ENCODE measurements at places on chromosomes 6 and 20.

DNA sequence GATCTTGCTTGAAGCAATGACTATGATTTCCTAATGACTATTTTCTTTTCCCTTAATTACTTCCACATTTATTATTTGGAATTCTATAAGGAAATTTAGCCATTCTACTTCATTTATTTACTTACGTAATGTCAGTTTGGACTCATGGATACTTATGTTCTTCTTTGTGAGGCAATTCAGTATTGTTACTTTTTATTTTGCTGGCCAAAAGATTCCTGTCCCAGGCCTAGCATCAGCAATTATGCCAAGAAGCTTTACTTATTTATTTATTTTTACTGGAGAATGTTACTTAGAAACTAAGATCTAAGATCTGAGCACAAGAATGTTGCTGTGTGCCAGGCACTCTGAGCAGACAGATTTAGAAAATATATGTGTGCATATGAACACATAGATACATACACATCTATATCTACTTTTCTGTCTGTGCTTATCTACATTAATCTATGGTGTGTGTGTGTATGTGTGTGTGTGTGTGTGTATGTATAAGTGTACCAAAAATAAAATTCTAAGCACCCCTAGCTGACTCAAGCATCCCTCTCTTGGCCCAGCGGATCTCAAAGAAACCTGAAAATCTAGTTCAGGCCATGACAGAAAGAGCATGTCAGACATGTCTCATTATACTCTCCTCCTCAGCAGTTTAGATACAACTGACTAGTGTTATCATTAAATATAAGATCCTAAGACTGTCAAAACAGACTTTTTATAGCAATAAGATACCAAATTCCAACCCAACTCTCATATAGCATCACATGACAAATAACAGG is 640.0 kb upstream of the GJE1 start:
- no peak for DNase-seq

- no peak for DNase-seq
Measured at GRCh38 chr6:124054034-124054433, 250.4 kb downstream of the NKAIN2 start.

DNA sequence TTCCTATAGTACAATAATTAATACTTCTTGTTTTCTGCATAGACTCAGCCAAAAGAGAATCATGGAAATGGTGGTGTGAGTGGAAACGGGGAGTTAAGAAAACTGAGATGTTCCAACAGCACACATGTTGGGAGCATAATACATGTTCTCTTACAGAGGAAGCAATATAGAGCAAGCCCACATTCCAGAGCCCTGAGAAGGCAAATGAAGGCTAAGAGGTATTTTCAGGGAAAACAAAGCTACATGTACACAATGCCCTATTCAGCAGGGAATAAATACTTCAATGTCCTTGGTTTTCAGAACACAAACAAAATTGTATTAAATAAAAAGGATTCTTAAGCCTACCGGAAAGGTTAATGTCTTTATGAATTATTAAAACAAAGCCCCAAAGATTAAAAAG is 35.1 kb upstream of the SMIM8 start:
- no peak for DNase-seq

GRCh38 chr6:167678102-167679101 is 148.3 kb upstream of the AFDN start:
- peak; percentile 71 for DNase-seq

GRCh38 chr20:52054123-52054522 is 137.5 kb downstream of the ZFP64 start:
- no peak for DNase-seq

- peak; percentile 50 for DNase-seq
Measured at GRCh38 chr6:52049252-52050050, 38.0 kb downstream of the PKHD1 start.

DNA sequence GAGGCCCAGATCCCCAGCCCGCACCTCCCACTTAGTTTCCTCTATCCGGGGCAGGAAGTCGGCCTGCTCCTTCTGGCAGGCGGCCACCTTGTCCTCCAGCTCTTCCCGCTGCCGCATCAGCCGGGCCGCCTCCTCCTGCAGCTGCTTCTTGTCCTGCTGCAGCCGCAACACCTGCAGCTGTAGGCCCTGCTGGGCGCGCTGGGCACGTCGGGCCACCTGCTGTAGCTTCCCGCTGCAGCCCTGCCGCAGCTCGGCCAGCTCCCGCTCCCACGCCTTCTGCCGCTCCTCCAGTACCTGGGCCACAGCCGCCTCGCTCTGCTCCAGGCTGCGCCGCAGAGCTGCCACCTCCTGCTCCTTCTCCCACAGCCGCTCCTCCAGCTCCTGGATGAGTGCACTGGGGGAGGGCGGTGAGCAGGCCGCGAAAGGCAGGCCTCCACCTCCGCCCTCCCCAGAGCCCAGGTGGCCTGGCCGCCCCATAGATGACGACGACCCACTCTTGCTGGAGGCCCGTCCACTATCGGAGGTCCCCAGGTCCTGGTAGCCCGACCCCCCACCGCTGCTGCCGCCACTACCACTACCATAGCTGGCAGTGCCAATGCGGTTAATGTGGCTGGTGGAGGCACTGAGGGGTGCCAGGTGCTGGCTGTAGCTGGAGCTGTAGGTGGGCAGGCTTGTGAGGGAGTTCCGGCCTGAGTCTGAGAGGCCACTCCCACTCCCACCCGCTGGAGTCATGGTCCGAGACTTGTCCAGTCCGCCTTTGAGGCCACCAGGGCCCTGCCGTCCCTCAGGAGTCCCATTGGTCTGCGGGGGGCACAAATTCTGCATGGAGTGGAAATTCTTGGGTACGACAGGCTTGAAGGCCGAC is 6.0 kb upstream of the FASTKD5 start:
- DNase-seq = no peak

DNA sequence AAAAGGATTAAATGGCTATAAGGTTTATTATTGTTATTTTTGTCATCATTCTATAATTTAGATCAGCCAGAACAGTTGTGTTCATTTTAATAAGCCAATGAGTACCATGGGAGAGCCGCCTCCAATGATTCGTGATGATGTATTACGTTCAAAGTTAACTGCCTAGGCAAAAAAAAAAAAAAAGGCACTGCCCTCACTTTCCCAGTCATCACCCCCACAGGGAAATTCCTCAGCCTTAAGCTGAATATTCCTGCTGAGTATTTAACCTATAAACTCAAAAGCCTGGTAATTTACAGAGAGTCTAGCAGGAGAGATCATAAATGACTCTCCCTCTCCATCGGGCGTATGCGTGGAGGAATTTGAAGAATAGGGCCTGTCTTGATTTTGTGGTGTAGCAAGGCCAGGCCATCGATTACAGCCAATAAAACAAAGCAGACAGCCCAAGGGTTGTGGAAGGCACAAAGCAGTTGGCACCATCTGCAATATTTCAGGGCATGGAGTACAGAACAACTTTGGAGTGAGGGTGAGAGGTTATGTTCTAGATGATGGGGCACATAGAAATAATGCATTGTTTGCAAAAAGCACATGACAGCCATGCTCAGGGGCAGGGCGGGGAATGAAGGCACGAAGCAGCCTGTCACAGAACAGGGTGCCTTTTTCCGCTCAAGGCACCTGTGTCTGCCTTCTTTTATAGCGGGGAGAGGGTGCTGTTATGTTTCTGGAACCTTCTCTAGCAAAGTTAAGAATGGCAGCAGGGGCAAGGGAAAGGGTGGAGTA is 138.2 kb upstream of the DTNBP1 start:
- DNase-seq = no peak

DNA sequence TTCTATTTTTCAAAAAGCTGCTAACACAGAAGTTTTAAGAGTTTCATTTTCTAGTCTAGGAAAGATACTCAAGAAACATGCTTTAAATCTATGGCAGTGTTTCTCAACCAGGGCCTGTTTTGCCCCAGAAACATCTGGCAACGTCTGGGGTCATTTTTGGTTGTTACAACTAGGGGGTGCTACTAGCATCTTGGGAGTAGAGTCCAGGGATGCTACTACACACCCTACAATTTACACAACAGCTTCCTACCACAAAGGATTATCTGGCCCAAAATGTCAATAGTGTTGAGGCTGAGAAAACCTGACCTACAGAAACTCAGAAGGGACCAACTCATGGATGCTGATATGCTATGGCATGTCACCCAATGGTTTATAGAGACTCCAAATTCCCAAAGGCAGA is 24.4 kb downstream of the SERAC1 start:
- DNase-seq = no peak

GRCh38 chr6:68069921-68070710 is 565.0 kb upstream of the ADGRB3 start:
- DNase-seq = no peak

GRCh38 chr6:115887891-115888290 is 172.8 kb downstream of the FRK start:
- DNase-seq = no peak

- DNase-seq = no peak
Measured at GRCh38 chr20:1386323-1386722, 6.5 kb downstream of the FKBP1A start.

GRCh38 chr20:24139846-24140245 is 151.3 kb upstream of the GGTLC1 start:
- no peak for DNase-seq
